Mucosa of gallbladder (tissue), 1 donor: ENCODE measurements at places on chromosomes 12 and 14.

DNA sequence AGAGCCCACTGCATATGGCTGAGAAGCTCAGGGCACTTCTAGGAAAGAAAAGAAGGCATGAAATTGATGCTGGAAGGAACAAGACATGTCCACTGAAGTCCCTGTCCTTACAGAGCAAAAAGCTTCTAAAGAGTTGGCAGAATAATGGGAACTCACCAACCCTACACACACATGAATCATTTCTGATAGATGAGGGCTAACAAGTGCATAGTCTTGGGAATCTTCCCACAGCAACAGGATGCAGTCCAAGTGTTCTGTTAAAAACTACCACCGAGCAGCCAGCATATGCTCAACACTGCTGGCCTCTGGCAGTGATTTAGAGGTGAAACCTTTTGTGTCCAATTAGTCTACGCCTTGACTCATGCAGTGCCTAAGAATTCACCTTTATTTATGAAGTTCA, 44.8 kb downstream of the RHOJ start:
- DNase-seq, result no peak

DNA sequence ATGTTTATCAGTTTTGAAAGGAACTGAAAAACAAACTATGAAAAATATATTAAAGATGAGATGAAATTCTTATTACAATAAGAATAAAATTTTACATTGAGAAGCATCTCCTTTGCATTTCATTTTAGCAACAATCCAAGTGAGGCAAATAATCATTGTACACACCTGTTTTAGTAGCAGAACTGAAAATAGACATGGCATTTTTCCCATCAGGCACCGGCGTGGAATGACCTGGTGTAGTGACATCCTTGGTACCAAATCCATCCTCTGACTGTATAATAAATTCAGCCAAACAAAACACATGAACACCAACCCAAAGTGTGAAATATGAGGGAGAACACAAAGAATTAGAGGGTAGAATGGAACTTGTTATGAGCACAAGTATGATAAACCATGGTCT, 271.4 kb downstream of the MED13L start:
- DNase-seq, result no peak

GRCh38 chr14:95707327-95707726, 6.6 kb downstream of the TCL1A start:
- DNase-seq, result no peak

DNA sequence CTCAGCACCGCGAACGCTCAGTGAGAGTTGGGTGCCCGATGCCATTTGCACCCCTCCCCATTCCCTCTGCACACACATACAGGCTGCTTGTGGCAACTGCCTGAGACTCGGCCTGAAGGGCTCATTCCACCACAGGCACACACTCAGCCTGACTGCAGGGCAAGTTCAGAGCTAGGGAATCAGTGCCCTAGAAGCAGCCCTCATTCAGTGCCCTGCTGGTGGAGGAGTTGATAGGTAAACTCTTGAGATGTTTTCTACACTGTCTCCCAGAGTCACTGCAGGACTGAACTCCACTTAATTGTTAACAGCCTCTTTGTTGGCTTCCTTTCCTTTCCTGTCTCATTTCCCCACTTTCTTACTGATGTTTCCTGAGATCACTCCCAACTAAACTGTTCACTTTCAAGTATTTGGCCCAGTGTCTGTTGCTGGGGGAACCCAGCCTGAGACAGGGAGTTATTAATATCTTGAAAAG, 16.9 kb downstream of the PPP1R36 start:
- no peak for DNase-seq

- no peak for DNase-seq
Observed at GRCh38 chr12:38664661-38665269, 240.6 kb downstream of the CPNE8 start.
